Ovary (tissue), 10 donors: ENCODE measurements at places on chromosomes 4 and X. TPM values are rescaled to one million over a fixed set of nuclear protein-coding genes. Genes with fewer than 3 reads are reported as not detected.

Gene SCARB2
- polyA plus RNA-seq: 83.1 TPM

Gene FAT4
- 3.8 TPM for polyA plus RNA-seq

Gene ART3
- 0.11 TPM for polyA plus RNA-seq

Gene ARAP2
- 3.3 TPM for polyA plus RNA-seq

Gene TCEAL6
- polyA plus RNA-seq: 6.9 TPM

Gene KCND1
- polyA plus RNA-seq: 4.2 TPM

Gene ETDA
- polyA plus RNA-seq: not detected

Gene XPNPEP2
- 4.0 TPM for polyA plus RNA-seq

Gene ADH6
- 0.18 TPM for polyA plus RNA-seq

Gene VCX3A
- not detected for polyA plus RNA-seq

Gene CLGN
- 0.27 TPM for polyA plus RNA-seq

Gene F8A2
- polyA plus RNA-seq: not detected

Gene GAGE1
- not detected for polyA plus RNA-seq

Gene LSM6
- 48.5 TPM for polyA plus RNA-seq

Gene ADAM29
- polyA plus RNA-seq: not detected

Gene ANKRD50
- 14.3 TPM for polyA plus RNA-seq

Gene OSTC
- polyA plus RNA-seq: 107 TPM

Gene PLAC8
- polyA plus RNA-seq: 3.5 TPM
